Liver (tissue), 10 donors: ENCODE measurements at places on chromosomes 13 and 19. TPM values are rescaled to one million over a fixed set of nuclear protein-coding genes. Genes with fewer than 3 reads are reported as not detected.

GRCh38 chr13:43307921-43308433 lies 284.6 kb downstream of the DNAJC15 start:
- peak; percentile 78 for DNase-seq

GRCh38 chr19:52176574-52176973 lies 5.2 kb upstream of the ZNF836 start:
- no peak for DNase-seq

GRCh38 chr19:16559780-16560276 lies 12.4 kb downstream of the SLC35E1 start:
- DNase-seq = no peak

DNA sequence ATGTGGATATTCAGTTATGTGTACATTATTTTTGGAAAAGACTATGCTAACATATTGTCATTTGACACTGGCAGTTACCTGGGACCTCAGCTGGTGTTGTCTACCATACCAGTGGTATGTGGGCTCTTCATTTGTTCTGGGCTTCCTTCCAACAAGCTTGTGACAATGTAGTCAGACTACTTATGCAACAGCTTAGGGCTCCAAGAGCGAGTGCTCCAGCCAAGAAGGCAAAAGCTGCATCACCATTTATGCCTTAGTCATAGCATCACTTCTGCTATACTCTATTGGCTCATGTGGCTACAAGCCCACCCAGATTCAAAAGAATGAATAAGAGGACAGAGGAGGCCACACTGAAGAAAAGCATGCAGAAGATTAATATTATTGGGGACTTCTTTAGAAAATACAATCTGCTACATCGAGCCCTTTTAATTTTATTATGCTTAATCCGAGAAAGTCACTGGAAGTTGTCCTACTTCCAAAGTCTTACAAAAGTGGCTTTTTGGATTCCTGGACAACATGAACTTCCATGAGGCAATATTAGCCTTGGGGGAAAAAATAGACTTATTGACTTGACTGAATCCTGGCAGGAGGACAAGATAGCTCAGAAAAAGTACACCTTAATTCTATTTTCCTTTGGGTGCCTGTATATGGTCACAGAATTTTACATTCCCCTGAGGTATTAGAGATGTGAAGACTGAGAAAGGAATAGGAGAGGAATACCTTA lies 529.4 kb upstream of the HTR2A start:
- no peak for DNase-seq

DNA sequence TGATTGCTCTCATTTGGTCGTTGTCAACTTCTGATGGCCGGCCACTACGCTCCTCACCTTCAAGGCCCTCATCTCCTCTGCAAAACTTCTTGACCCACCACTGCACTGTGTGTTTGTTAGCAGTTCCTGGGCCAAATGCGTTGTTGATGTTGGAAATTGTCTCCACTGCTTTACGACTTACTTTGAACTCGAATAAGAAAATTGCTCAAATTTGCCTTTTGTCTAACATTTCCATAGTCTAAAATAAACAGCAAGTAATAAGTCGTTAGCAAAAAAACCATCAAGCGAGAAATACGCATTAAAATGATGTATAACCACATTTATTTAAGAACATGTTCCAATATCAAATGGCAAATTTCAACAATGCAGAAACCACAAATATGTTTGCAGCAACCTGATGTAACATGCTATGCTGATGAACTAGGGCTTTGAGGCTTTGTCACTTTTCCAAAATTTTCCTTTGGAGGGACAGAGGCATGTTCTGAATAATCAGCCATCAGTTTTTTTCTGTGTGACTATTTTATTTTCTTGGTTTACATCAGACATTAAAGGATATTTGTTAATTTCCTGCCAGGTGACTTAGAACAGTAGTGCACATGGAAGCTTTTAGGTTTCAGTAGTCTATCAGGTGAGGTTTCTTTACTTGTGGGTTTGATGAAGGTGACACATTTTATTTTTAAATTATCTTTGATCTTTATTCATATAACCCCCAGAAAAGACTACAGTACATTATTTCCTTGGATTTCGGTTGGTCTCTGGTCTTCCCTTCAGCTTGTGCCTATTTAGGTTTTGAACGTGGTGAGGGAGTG lies 74.7 kb upstream of the TEX29 start:
- DNase-seq = no peak

DNA sequence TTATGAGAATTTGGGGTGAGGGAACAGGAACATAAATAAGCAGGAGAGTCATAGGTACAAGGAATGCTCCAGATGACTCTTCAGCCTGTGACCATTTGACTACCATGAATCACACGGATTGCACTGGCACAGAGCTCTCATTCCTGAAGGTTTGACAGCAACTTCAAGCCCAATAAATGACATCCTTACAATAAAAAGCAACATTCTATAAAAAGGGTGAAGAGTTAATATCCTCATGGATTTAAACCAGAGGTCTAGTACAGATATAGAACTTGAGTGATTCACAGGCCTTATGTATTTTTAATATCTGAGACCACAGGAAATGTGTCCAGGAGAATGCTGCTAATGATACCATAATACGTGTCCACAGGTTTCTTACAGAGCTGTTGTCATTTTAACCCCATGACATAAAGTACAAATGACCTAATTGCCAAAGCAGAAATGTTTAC lies 158.1 kb downstream of the IRS2 start:
- DNase-seq = no peak

- no peak for DNase-seq
Observed at GRCh38 chr19:10338940-10339339, 484 bp downstream of the ICAM3 start.

DNA sequence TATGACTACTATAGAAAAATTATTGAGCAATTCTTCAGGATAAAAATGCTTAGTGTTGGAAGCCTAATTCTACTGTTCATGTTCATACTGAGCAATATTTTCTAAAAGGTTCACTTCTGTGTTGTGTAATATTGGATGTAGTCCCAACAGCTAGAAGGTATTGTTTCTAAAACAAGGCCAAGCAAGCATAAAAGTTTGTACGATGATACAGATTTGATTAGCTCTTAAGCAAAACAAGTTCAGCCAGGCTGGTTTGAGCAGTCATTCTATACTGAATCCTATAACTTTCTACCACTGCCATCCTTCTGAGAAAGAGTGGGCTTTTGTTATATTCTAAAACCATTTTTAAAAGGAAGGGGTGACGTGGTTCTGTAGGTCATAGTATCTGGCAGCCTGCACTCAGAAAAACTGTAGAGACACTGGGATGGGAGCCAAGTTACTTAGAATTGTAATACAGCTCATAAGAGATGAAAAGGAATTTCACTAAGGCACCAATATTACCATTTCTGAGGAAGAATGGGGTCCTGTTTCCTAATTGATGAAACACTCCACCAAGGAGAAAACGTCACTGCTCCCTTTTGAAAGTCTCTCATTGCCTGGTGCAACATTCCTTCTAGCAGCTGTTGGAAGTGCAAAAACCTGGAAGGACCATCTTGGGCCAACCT lies 275.0 kb upstream of the DACH1 start:
- no peak for DNase-seq

GRCh38 chr13:33262594-33262993 lies 23.0 kb downstream of the STARD13 start:
- no peak for DNase-seq

DNA sequence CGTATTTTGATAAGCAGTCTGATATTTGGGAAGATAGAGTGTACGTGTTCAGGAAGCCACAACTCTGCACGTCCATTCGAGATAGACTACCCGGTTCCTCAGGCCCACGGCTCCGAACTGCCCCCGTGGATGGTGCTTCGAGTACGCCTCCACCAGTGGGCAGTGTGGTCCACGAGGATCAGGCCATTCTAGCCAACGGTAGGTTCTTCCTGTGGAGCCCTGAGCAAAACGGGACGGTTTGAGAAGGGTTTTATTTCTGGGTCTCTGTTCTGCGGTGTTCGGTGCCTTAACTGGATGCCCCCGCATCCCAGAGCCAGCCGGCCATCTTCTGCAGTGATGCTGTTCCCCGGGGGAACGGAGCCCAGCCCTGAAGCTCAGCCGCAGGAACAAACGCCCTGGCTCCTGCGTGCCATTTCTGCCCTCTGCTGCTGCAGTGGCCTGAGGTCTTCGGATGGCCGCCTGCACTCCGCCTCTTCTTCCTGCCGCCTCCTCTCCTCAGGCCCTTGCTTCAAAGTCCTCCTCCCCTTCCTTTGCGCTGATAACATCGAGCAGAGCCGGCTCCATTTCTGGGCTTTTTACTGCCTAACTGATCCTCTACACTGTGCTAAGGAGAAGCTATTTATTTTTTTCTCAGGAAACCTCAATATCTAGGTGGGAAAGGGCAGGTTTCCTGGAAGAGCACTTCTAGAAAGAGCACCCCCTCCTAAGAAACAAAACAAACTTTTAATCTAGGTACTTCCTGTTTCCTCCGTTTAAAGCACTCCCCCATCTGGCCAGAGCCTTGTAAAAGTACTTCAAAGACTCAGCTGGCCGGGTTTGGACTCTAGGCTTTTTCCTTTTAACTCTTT lies 36.2 kb upstream of the SLC46A3 start:
- DNase-seq = no peak

DNA sequence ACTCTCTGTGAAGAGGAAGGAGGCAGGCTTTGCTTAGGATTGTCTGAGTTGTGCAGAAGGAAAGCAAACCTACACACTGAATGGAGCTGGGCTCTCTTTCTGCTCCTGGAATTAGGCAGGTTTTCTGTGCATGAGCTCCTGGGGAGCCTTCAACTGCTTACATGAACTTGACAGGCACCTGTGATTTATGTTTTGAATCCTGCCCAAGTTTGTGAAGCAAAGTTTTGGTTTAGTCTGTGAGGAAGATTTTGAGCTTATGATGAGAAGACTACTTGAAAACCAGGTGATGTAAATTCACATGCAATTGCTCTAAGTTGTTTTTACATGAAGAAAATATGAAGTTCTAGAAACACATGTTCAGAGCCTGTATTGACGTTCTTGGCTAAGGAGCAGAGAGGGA lies 109.0 kb downstream of the SLAIN1 start:
- DNase-seq = no peak

DNA sequence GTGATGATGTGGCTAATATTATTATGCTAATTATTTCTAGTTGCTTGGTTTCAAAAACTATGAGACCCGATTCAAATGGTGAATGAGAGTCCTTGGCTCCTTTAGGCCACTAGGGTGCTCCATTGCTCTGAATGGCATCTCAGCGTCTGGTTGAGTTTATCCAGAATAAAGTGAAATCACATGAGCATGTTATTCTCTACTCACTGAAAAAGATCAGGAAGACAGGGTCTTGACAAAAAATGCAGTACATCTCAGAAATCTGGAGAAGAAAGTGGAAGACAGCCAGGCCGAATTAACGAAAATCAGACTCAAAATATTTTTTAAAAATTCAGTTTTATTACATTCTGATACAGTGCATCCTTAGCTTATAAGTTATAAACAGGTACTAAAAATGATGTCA lies 516.2 kb downstream of the MYO16 start:
- DNase-seq = no peak

DNA sequence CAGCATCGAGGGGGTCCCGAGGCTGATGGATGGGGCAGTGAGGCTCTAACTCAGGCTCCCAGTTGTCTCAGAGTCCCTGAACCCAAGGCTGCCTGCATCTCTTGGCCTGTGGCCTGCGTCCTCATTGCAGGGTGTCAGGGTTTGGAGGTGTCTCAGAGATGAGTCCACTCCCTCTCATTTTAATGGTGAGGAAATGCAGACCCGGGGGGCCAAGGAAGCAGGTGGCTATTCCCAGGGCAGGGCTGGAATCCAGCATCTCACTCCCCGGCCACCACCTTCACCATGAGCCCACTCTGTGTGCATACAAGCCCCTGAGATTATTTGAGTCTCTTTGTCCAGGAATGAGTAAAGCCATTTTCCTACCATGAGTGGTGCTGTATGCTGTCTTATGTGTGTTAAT lies 21.4 kb downstream of the TEX29 start:
- peak; percentile 16 for DNase-seq

DNA sequence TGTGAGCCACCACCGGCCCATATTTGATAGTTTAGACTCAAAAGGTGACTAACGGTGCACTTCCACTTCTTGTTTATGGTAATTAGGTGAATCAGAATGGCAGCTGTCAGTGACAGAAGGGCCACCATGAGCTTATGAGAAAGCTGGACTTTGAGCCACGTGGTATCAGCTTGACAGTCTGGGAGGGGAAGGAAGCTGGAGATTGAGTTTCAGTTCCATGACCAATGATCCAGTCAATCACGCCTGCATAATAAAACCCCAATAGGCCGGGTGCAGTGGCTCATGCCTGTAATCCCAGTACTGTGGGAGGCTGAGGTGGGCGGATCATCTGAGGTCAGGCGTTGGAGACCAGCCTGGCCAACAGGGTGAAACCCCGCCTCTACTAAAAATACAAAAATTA lies 8.2 kb downstream of the EID2B start:
- no peak for DNase-seq

DNA sequence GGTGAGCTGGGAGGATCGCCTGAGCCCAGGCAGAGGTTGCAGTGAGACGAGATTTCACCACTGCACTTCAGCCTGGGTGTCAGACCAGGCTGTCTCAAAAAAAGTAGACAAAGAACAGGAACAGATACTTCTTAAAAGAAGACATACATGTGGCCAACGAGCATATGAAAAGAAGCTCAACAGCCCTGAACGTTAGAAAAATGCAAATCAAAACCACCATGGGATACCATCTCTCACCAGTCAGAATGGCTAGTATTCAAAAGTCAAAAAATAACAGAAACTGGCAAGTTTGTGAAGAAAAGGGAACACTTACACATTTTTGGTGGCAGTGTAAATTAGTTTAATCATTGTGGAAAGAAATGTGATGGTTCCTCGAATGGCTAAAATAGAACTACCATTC lies 3.0 kb upstream of the LGALS14 start:
- DNase-seq = no peak

DNA sequence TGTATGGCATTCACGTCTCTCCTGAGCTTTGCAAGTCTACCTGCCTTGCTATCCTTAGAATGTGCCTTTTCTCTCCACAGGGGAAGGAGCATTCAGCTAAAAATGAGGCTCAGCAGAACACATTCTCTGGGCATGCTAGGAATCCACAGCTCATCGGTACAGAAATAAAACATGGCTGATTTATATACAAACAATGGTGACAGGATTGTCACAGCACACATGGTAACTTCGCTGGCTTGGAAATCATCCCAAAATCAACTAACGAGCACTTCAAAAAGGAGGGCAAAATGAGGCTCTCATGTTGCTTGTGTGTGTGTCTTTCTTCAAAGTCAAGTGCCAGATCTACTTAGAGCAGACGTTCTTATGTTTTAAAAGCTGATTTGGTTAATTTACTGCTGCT lies 373.0 kb downstream of the FGF14 start:
- DNase-seq = no peak

DNA sequence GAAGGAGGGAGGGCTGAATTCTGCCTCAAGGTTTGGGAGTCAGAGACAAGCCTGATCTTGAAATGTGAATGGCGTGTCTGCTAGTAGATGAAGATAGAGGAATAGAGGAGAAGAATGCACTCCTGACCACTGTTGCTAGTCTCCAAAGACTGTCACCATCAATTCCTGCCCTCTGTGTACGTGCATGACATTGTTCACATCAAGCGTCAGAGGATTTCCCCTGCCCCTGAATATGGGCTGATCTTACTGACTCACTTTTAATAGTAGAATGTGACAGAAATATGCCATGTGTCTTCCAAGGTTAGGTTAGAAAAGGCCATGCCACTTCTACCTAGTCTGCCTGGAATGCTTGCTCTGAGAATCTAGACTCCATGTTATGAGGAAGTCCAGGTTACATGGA lies 538.6 kb downstream of the DIAPH3 start:
- no peak for DNase-seq

- DNase-seq = no peak
Observed at GRCh38 chr13:78409172-78409571, 194.2 kb downstream of the POU4F1 start.

SIGLEC8 gene
- 2.3 TPM for total RNA-seq

DCT gene
- total RNA-seq = 0.19 TPM

NXNL1 gene
- not detected for total RNA-seq

KLK11 gene
- not detected for total RNA-seq

ZNF492 gene
- 2.4 TPM for total RNA-seq

AKAP11 gene
- total RNA-seq = 12.0 TPM

PRRG2 gene
- total RNA-seq = 1.4 TPM

ENOX1 gene
- 0.33 TPM for total RNA-seq
